ENCODE measurements at places on chromosomes 1 and 21. TPM values are rescaled to one million over a fixed set of nuclear protein-coding genes. Genes with fewer than 3 reads are reported as not detected.

GRCh38 chr1:207883104-207883651 is 27.7 kb downstream of the CD34 start:
- no peak for DNase-seq

DNA sequence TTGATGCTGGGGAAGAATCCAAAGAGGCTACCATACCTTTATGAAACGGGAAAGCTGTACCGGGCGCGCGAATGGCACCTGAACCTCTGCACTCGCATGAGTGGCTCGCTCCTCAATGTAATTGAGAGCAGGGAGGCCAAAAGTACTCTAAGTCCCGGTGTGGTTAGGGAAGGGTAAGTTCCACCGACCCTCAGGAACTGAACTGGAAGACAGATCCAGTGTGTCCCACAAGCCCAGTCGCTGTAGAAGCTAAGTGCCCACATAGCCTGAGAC is 1.0 kb downstream of the GATAD2B start:
- DNase-seq, result peak; percentile 13

DNA sequence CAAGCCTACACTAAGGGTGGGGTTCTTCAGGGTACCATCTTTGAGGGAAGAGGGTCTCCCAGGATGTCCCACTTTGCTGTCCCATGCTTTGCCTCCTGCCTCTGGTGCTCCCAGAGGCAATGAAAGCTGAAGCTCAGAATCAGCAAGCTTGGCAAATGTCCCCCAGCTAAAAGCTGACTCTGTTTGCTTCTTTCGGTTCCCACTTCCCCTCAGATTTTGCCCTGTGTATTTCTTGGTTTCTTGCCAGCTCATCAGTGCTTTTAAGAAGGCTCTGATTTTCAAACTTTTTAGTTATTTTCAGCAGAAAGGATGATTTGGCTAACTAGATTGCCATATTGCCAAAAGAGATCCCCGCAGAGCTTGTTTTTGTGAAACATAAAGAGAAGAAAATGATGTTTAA is 33.1 kb upstream of the COG2 start:
- no peak for DNase-seq

- DNase-seq, result no peak
These were observed 59.8 kb upstream of the CACYBP start for GRCh38 chr1:174939775-174940545.

DNA sequence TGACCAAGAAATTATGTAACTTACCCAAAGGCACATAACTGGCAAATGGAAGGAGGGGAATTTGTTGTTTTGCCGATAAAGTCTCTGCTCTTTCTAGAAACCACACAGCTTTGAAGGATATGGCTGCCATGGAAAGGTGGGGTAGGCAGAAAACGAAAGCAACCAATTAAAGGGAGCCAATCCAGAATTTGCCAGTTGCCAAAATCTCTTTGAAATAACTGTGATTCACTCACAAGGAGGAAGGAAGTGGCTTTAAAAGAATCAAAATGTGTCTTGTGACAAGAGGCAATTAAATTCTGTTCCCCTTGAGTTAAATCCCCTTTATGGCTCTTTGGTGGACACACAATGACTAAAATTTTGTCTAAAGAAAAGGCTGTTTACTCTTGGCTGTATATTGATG is 61.2 kb upstream of the CCDC190 start:
- no peak for DNase-seq

DNA sequence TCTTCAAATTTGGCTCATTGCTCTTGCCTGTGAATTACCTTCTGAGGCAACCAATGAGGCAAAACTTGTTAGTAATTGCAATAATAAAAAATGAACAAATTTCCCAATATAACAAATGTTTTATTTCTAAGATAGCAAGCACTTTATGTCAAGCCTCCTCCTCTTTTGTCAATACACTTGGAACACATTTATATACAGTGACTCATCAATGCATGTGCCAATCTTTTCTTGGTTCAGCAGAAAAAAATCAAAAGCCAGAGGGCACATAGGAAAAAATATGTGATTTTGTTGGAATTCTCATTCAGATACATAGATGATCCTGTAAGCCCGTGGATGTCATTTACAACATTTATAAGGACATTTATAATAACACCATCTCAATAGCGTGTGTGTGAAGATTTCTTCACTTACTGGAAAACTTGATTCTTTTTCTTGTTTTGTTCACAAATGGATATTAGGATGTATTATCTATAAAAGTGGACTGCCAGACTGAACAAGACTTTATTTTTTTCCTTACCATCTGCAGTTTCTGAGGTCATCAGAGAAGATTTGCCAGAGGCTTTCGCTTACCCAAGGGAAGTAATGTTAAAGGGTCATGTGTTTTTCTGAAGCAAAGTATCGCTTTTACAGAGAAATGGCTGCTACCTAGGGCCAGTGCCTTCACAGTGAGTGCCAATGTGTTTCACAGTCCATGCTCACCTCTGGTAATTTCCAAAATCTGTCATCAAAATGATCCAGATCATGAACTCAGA is 645.7 kb upstream of the PTBP2 start:
- no peak for DNase-seq

GNG4 gene
- polyA plus RNA-seq, result 3.2 TPM
